ENCODE measurements at places on chromosomes 11 and 22. TPM values are rescaled to one million over a fixed set of nuclear protein-coding genes. Genes with fewer than 3 reads are reported as not detected.

GRCh38 chr11:69510471-69511357 is 29.3 kb downstream of the LINC01488 start:
- DNase-seq, result no peak

DNA sequence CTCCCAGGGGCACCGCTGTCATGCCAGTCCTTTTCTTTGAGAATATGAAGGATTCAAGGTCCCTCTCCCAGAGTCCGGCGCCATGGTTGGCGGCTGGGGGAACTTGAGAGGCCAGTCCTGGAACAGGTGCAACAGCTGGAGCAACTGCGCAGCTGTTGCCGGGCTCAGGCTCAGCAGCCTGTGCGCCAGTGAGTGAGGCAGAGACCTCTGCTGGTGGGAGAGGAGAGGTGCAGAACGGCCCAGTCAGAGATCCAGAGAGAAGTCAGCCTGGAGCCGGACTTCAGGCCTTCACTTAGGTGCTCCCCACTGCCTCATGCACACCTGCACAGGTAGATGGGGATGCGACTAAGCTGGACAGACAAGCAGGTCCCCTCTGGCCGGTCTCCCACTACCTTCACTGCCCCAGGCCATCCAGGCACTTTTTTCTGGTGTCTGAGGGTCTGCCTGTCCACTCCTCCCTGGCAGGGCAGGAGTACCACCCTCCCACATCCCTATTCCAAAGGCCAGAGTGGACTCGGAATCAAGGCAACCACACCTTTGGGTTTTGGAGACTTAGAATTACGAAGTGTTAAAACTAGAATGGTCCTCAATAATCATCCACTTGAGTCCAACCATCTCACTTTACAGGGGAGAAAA is 4.6 kb downstream of the CHRDL2 start:
- DNase-seq, result peak; percentile 58

DNA sequence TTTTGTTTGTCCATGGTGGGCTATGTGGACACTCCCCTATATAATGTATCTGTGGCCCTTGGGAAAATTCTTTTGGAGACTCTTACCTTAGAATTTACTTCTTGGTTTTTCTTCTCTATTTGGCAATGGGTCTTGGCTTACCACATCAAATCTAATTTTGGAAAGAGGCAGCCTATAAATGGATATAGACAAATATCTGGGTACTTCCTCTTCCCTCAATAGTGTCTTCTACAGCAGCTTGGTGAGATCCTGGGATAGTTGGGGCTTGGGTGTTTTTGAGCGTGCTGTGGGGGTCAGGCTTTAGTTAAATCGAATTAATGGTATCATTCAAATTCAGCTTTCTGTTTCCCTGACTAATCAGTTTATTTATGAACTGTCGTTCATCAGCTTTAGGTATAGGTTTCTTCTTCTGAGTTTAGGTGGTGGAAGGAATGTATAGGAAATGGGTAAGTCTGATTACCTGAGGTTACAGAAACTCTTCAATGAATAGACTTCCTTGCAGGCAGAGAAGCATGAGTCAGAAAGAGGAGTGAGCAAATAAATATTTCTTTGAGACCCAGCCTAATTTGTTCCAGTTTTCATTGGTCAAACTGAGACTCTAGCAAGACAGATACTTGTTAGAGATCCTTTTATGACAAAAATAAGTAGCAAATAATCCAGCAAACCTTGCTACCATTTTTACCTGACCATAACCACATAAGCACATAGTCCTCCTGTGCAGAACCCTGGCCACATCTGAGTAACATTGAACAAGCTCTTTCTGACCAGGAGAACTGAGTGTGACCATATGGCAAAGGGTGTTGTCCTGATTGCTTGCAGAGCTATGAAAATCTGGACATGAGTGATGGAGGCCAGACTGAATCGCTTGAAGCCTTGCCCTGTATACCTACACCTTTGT is 68.6 kb upstream of the SORL1-AS1 start:
- no peak for DNase-seq

DNA sequence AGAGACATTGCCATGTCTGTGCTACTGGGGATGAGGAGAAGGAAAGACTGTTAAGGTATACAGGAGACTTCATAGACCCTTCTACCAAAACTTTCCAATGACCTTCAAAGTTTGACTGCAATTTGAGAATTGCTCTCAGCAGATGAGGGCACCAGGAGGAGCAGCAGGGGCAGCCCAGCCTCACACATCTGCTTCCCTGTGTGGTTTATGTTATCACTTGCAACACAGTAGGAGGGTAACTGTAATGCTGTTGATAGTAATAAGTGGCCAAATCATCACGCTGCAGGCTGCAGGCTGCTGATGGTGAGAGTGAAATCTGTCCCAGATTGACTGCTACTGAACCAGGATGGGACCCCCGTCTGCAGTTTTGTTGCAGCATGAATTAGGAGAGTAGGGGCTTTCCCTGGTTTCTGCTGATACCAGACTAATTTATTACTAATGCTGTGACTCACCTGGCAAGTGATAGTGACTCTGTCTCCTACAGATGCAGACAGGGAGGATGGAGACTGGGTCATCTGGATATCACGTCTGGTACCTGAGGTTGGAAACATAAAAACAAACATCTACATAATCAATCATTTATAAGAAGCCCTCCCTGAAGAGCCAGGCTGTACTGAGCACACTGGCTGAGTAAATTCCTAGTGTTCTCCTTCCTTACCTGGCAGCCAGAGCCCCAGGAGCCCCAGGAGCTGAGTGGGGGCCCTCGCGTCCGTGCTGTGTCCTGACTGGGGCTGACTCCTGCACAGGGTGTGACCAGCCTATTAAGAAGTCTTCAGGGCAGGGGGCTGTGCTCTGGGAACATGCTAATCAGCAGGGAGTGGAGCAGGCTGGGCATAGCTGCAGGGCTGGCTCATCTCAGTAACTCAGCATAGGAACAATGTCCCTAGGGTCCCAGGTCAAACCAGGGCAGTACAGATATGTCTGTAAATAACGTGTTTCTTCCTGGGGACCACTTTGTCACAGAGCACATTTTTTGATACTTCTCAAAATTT is 74.4 kb downstream of the GAB4 start:
- no peak for DNase-seq

GRCh38 chr11:65501186-65501471 is 2.3 kb downstream of the MALAT1 start:
- DNase-seq, result no peak

- DNase-seq, result no peak
Measured at GRCh38 chr22:31080164-31080847, 812 bp upstream of the SMTN start.

DNA sequence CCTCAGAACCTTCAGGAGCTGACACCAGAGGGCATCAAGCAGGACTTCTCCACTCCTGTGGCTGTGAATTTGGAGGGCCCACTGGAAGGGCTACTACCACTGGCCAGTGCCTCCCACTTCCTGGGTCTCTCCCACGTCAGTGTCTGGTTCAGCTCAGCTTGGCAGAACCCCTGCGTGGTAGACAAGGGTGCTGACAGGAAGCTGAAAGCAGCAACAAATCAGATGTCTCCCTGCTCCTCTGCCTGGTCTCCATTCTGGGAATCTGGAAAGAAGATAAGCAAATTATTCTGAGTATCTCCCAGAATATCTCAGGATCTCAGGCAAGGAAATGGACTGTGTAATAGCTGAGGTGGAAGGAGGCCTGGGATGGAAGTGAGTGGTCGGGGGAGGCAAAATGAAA is 61.5 kb downstream of the TMPRSS5 start:
- DNase-seq, result no peak

- no peak for DNase-seq
Measured at GRCh38 chr11:66237867-66238266, 30.6 kb upstream of the RAB1B start.

DNA sequence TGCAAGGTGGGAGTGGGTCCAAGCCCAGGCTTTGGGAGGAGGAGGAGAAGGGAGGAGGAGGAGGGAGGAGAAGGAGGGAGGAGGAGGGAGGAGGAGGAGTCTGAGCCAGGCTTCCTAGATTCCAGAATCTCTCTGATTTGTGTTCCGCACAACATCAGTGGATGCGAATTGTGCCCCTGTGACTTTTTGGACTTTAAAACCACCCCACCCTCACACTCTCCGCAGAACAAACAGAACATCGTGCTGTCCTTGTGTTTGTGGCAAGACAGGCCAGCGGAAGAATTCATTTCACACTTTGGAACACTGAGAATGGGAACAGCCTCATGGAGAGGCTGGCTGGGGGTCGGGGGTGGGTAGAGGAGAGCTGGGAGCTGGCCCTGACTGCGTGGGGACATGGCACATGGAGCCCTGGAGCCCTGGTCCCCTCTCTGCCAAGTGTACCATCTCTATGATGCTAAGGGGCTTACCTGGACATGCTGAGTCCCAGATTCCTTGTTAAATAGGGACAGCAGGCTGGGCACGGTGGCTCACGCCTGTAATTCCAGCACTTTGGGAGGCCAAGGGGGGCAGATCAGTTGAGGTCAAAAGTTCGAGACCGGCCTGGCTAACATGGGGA is 16.4 kb upstream of the SHANK2 start:
- DNase-seq, result no peak

- DNase-seq, result no peak
Measured at GRCh38 chr11:7444091-7444981, 41.0 kb upstream of the OLFML1 start.

DNA sequence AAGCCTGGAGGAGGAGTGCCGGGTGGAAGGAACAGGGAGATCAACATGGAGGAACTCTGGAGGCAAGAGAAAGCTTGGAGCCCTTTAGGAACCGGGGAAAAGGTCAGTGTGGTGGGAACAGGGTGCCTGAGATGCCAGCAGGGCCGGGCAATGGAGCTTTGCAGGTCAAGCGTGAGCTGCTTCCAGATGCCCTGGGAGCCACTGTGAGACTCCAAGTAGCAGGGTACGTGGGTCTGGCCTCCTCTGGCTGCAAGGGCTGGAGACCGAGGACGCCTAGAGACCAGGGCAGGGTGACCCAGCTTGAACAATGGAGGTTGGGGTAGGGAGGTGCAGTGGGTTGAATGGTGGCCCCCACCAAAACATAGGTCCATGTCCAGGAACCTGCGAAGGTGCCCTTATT is 15.6 kb upstream of the EMID1 start:
- no peak for DNase-seq

DNA sequence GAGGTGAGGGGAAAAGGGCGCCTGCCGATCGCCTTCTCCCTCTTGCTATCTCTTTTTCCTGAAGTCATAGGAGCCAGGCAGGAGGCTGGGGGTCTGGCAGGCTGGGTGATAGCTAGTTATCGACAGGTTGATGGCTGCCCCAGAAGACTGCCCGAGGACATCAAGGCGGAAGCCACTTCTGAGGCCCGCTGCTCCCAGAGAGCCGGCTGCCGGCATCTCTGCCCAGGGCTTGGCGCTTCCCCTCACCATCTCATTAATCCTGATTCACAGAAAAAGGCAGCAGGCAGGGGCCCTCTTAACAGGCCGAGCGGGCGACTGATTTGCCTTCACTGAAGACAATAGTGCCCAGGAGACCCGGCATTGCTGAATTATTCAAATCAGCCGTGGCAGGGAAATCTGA is 124.2 kb downstream of the MIAT start:
- DNase-seq, result no peak

The CCDC116 gene
- total RNA-seq, result 0.79 TPM

The TSPAN32 gene
- total RNA-seq, result 49.5 TPM

The KRTAP5-9 gene
- not detected for total RNA-seq

The OR52I2 gene
- total RNA-seq, result not detected

The MGAT3 gene
- 7.2 TPM for total RNA-seq

The RASSF10 gene
- not detected for total RNA-seq

The WNT11 gene
- total RNA-seq, result 2.1 TPM

The BTBD18 gene
- not detected for total RNA-seq

All from activated naive CD8-positive, alpha-beta T cell treated with anti-CD3 and anti-CD28 coated beads, Interleukin-2, amount 10 ng/mL, durations not matched to agents 7 days and 5 days (primary cell).